ENCODE measurements at places on chromosomes 12 and 14.

- no peak for DNase-seq
Measured at GRCh38 chr14:67539116-67539515, 6.0 kb downstream of the PLEKHH1 start.

DNA sequence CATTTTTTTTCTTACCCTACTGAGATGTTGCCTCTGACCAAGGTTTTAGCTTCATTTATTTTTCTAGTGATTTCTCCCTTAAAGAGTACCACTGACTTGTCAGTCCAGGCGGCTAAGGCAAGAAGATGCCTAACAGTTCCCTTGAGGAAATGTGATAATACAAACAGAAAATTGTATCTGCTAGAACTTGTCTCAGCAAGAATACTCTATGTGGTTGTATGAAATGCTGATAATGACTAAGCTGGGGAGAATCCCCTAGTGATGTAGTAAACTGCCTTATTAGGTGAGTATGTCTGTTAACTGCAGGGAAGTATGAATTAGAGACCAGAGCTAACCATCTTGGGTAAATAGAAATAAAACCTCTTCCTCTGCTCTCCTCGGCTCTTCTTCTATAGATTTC lies 6.7 kb downstream of the C12orf54 start:
- no peak for DNase-seq

GRCh38 chr14:38255673-38256532 lies at the start of gene CLEC14A:
Gene CLEC14A, minus strand, starts transcription at chr14:38256093. Its CDS starts 71 bp downstream, at chr14:38256022.
- DNase-seq, result no peak

DNA sequence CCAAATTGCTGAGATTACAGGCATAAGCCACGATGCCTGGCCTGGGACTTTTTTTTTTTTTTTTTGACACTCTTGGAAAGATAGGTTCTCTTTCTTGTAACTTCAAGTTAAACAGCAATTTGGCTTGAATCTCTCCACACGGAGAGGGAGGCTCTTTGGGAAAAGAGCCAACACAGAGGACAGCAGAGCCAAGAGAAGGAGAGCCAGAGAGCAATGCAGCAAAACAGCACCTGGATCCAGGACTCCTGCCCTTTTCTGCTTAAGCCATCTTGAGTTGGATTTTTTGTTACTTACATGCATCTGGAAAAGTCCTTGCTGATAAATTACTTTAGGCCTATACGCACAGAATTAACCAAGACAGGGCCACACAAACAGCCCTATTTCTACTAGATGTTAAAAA lies 176.8 kb downstream of the APAF1 start:
- no peak for DNase-seq

DNA sequence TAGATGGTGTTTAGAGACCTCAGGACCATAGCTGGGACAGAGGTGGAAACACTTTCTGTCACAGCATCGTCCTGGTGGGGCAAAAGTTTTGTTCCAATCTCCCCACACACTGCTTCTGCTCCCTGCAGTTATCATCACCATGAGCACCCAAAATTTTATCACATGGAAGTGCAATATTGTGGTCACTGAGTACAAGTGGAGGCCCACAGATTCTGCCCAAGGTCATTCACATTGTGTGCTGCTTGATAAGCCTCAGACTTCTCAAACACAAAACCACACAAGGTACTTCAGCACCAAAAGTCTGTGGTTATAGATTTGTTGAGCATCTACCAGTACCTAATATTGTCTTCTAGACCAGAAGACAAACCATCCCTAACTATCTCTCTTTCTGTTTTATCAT lies 554 bp upstream of the KRT77 start:
- no peak for DNase-seq

- no peak for DNase-seq
Measured at GRCh38 chr12:79156846-79157463, 292.4 kb downstream of the SYT1 start.

DNA sequence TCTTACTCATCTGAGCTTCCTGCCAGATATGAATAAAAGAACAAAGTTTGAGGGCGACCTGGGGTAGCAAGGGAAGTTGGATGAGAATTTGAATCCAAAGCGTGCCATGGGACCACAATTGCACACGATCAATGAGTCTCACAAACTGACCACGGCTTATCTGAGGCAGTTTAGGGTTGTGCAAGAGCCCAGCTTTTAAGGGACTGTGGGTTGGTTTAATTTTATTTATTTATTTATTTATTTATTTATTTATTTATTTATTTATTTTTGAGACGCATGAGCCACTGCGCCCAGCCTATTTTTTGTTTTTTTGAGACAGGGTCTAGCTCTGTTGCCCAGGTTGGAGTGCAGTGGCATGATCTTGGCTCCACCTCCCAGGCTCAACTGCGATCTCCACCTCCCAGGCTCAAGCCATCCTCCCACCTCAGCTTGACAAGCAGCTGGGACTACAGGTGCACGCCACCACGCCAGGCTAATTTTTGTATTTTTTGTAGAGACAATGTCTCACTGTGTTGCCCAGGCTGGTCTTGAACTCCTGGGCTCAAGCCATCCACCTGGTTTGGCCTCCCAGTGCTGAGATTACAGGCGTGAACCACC lies 1.1 kb downstream of the AMDHD1 start:
- DNase-seq, result no peak

GRCh38 chr12:133236144-133236543 lies 467 bp upstream of the ANHX start:
- no peak for DNase-seq

DNA sequence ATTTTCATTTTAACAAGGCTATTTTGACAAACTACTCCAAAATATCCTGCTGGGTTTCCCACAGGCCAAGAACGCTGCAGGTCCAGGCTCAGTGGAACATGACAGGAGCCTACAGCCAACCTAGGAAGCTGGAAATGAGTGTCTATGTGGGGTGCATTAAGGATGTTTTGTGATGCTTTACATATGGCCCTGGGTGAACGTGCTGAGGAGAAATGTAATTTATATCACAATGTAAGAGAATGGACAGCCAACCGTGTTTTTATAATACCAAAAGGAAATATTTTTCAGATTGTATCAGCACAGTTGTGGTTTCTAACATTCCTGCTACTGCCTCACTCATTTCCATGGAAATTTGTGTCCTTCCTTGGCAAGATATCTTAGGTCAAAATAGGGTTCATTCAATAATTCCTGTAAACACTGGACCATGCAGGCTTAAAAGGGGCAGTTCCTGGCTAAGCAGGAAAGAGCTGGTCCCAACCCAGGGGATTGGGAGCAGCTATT lies 51.5 kb downstream of the ST8SIA1 start:
- DNase-seq, result no peak

DNA sequence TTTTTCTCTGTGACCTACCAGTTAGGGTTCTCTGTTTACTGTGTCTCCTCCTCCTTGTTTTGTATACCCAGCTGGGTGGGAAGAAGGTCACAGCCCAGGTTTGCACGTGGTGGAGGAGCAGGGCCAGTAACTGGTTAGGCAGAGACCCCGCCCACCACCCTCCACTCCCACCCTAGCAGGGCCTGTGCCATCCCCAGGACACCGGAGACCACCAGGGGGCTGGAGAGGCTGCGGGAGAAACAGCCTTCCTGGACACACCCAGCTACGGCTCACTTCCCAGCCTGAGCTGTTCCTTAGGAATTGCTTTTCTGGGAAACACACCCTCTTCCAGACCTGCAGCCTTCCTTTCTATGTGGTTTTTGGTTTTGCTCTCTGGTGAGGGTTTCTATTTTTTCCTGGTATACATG lies 21.1 kb downstream of the BDKRB2 start:
- no peak for DNase-seq

GRCh38 chr14:54652188-54652587 lies 85.3 kb downstream of the SAMD4A start:
- DNase-seq, result no peak

DNA sequence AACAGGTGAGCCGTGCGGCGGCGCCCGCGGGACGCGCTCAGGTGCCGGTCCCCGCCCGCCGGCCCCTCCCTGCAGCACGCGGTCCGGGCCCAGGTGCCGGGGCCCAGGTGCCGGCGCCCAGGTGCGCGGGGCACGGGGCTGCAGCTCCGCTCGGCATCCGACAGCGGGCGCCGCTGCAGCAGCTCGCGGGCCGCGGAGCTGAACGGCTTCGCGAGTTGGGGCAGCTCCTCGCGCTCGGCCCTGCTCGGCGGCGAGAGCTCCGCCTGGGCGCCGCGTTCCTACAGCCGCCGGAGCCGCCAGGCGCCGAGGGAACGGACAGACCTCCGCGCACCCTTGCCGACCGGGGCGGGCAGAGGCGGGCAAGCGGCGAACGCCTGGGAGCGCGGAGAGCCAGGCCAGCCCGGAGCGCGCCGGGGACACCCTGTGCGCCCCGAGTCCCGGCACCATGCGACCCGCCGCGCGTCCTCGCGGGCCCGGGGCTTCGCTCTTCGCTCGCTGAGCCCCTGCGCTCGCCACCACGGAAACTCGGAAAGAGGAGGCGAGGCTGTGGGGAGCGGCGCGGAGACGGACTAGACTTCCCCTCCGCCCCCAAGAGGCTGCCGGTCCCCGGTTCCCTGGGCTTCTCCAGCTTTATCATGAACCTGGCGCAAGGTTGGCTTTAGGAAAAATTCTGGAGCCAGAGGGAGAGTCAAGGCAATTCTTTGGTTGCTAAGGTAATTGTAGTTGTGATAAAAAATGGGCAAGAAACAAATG lies at the start of gene RGS6:
RGS6 (plus strand) TSS at position 201 of the 753 bp plus-strand sequence.
- no peak for DNase-seq

DNA sequence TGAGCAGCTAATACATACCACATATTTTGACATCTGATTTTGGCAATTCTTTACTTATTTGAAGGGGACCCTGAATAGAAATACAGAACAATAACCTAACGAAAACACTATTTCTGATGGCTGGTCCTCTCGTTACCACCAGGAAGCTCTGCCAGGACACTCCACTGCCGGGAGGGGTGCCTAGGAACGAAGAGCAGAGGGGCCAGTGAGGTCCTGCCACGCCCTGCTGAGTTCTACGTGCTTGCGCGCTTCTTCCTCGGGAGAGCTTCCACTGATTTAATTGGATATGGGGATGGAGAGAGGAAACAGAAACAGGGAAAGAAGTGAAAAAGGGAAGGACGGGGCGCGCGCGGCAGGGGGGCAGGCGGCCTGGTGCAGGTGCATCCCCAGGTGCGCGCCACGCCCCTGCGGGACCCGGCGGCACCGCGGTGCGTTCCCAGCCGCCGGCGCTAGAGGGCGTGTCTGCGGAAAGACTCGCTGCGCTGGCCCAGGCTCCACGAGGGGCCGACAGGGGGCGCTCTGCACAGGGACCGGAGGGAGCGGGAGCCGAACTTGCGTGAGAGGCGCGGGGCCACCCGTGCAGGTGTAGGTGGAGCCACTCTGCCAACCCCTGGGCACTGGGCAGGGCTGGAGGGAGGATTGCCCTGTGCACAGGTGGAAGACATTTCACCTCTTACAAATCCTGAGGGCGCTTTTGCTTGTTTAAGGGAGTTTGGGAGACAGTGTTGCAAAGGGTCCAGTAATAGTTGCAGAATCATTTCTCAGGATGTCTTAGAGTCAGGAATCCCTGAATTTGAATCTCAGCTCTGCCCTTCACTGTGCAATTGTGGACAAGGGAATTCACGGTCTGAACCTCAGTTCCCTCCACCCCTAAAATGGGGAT lies 986.3 kb upstream of the TMEM132C start:
- peak; percentile 63 for DNase-seq

DNA sequence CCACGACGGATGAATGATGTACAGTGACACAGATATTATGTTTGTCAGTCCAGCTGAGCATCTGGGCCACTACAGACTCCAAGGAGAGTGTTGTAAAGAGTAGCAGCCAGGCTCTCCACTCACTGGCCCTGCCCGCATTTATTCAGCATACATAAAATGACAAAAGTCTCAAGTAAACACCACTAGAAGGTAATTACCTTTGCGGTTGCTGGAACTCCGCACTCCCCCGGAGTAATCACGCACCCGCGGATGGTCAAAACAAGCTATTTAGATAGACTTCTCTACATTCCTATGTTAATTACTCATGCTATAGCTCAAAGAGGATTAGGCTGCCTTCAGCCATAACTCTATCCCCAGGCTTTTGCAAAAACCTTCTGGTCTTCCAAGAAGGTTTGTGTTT lies 18.8 kb upstream of the STRAP start:
- DNase-seq, result no peak

DNA sequence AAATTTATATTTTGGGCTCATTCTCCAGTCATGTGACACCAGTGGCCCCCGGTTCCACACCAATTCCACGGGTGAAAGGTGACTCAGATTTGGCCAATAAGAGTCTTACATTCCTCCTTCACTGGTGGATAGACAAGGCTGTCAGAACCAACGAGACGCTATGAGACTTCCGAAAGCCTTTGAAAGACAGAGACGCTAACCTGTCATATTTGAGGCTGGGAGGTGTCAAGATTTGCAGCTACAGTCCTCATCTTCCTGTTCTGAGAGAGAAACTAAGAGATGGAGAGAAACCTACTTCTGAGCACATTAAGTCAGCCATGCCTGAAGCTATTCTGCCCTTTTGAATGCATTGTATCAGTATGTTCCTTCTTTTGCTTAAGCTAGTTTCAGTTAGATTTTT lies 171.2 kb downstream of the FLRT2 start:
- no peak for DNase-seq

DNA sequence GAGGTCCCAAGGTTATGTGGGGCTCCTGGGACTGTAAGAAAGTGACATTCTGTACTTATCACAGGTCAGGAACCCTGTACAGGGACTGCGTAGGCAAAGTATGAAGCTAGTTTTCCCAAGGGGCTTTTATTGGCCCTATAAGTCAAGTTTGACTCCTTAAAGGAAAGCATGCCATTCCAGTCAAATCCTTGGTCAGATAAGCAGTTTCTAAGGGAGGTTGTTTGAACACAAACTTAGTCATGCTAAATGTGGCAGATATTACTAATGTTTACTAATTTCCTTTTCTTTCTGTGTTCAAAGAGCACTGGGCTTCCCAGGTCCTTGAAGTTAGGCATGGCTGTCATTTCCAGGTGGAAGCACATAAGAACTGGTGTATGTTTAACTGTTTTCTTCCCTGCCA lies 472.4 kb downstream of the ATP23 start:
- DNase-seq, result no peak

GRCh38 chr14:24712909-24713308 lies 78.9 kb upstream of the GZMB start:
- no peak for DNase-seq

- peak; percentile 17 for DNase-seq
Measured at GRCh38 chr12:83185241-83185640, 498.5 kb downstream of the TMTC2 start.

GRCh38 chr14:56422221-56422620 lies 157.4 kb upstream of the TMEM260 start:
- DNase-seq, result no peak

- no peak for DNase-seq
Measured at GRCh38 chr14:66085224-66085623, 400.9 kb upstream of the CCDC196 start.

DNA sequence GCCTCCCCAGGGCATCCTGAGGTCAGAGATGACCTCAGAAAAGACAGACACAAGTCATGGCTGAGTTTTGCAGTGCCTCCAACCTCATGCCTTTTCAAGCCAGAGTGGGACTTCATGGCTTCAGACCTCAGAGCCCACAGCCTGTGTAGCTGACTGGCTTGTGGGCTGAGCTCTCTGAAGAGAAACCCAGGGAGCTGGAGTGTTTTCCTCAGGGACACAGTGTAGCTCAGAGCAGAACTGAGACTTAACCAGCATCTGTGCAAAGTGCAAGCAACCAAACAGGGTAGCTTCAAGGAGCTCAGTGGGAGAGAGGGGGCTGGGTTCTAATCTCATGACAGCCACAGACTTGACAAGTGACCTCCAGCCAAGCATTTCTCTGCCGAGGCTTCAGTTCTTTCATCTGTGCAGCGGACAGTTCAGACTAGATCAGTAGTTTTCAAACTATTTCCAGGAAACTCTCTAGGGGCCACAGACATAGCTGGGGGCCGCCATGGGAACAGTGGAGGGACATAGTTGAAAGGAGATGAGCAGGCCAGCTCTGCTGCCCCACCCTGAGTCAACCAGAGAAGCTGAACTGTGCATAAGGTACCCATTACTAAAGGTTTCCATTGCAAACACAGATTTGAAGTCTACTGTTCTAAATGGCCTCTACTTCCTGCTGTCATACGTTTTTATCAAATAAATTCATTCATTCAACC lies 80.0 kb downstream of the LGMN start:
- no peak for DNase-seq

Data from inflammatory macrophage treated with lipopolysaccharide for 1 hour (primary cell).